Fibroblast of skin of right biceps (primary cell): ENCODE measurements at places on chromosomes 2 and 18.

DNA sequence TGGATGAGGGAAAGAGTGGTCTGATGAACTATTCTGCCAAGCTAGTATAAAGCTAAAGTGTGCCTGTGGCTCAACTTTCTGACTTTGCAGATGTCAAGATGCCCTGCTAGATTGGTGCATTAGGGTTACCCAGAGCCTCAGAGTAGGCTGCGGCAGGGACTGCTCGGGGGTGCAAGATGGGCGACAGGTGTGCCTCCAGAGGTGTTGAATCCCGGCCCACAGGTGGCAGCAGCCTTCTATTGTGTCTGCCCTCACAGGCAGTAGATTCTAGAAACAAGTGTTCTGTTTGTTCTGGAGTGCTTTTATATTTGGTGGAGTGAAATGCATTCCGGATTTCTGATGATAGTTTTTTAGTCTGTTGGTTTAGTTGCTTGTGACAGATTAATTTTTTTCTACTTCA is 131.6 kb upstream of the IL1R2 start:
- no peak for DNase-seq

GRCh38 chr2:182101263-182101662 is 115.6 kb downstream of the PPP1R1C start:
- no peak for DNase-seq

GRCh38 chr2:184527058-184527457 is 71.3 kb upstream of the ZNF804A start:
- DNase-seq: no peak

GRCh38 chr2:121303531-121304263 is 18.7 kb upstream of the TFCP2L1 start:
- DNase-seq: no peak

- no peak for DNase-seq
Observed at GRCh38 chr2:74695663-74696062, 41.6 kb downstream of the SEMA4F start.

DNA sequence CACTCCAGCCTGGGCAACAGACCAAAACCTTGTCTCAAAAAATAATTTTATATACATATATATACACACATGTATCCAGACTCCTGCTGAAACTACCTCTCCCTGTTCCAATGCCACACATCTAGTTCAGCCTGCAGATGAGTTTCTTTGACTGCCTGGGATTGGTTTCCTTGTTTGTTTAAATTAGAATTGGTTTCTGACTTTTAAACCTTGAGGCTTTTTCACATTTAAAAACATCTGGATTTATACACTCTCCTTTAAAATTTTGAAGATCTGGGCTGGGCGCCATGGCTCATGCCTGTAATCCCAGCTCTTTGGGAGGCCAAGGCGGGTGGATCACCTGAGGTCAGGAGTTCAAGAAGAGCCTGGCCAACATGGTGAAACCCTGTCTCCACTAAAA is 21.8 kb upstream of the CXCR1 start:
- no peak for DNase-seq

GRCh38 chr2:96213379-96213778 is 4.8 kb upstream of the STARD7 start:
- DNase-seq: no peak

- DNase-seq: peak; percentile 5
Observed at GRCh38 chr2:220465700-220466099, 838.3 kb downstream of the SLC4A3 start.

- DNase-seq: no peak
Observed at GRCh38 chr2:134288814-134289213, 34.9 kb downstream of the MGAT5 start.

DNA sequence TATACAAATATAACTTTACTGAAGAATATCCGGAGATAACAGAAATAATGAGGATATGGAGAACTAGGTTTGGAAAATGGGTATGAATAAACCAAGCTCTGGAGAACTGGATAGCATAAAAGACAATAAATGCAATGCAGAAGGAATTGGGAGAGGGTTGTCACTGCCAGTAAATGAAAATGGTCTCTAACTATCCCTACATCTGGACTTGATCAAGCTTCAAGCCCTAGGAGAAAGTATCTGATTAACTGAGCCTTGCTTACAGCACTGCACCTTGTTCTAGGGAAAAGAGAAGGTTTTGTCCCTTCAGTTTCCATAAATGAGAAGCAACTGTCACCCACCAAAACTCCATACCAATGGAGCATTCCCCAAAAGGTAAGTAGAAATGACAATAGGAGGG is 514.6 kb upstream of the ZEB2 start:
- no peak for DNase-seq

DNA sequence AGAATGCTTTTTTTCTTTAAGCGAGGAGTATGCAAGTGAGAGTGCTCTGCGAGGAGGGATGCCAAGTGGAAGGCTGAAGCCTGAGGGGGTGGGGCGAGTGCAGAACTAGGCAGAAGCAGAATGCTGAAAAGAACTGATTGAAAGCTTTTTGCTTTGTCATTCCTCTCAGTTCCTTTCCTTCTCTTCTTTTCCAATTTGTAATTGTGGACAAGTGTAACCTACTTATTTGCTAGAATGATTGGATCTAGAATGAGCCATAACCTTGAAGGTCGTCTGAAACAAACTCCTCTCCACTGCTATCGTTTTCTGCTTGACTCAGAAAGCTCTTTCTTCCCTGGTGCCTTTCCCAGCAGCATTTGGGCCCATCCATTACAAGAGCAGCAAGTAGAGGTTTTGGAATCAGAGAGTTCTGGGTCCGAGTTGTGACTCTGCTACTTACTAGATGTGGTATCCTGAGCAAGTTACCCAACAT is 115.3 kb downstream of the METTL8 start:
- no peak for DNase-seq

GRCh38 chr2:198615972-198616371 is 811.6 kb downstream of the PLCL1 start:
- DNase-seq: peak; percentile 28

- DNase-seq: no peak
Observed at GRCh38 chr2:144259332-144259731, 260.6 kb downstream of the ZEB2 start.

DNA sequence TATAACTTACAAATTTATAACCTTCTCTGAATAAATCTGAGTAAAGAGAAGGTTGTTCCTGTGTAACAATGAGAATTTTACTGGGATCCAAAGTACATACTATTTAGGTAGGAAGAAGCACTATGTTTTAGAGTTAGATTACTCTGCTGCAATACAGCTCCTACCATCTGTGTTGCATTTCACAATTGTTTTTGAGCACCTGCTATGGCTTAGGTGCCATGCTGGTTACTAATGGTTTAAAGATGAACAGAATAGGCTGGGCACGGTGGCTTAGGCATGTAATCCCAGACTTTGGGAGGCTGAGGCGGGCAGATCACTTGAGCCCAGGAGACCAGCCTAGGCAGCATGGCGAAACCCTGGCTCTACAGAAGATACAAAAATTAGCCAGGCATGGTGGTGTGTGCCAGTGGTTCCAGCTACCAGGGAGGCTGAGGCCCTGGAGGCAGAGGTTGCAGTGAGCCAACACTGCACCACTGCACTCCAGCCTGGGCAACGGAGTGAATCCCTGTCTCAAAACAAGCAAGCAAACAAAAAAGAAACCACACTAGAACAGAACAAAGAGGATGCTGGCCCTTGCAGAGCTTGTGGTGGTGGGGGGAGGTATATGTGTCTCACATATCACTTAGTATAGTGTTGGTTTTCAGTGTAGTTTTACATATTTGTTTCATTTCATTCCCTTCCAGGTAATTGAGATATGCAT is 56.7 kb downstream of the SPTBN1 start:
- no peak for DNase-seq

GRCh38 chr2:178775975-178776374 is 31.2 kb downstream of the TTN start:
- no peak for DNase-seq

DNA sequence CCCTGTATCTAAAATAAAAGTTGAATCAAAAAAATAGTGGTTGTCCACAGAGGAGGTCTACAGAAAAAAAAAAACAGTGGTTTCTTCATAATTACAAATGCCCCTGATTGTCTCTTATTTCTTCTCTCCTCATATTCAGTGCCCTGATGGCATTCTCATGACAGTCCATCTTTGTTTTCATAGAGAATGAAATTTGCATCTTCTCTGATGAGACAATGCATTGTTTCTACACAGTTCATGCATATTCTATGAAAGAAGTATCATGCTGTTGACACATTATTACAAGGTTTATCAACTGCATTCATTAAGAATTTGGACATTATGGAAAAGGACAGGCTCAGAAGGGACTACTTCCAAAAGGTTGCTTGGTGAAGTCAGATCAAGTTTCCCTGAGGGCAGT is 59.5 kb downstream of the LHCGR start:
- no peak for DNase-seq

GRCh38 chr2:24365051-24365450 is 4.7 kb upstream of the ITSN2 start:
- no peak for DNase-seq

DNA sequence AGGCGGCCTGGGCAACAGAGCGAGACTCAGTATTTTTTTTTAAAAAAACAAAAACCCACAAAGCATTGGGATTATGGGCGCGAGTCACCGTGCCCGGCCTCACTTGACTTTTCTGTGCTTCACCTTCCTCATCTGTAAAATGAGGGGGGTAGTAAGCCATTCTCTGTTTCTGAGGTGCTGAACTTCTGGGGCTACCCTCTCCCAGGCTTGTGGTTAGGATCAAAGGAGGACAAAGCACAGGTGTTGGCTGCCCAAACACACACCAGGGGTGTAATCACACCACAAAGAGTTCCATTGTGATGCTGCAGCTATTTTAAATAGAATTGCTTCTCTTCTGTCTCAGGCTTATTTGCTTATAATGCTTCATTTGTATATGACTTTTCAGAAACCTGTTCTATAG is 35.8 kb upstream of the INHBB start:
- DNase-seq: no peak

GRCh38 chr18:57931038-57931437 is 113.0 kb upstream of the NEDD4L start:
- DNase-seq: no peak

GRCh38 chr2:237165405-237166276 is 80.0 kb downstream of the COPS8 start:
- peak; percentile 42 for DNase-seq

DNA sequence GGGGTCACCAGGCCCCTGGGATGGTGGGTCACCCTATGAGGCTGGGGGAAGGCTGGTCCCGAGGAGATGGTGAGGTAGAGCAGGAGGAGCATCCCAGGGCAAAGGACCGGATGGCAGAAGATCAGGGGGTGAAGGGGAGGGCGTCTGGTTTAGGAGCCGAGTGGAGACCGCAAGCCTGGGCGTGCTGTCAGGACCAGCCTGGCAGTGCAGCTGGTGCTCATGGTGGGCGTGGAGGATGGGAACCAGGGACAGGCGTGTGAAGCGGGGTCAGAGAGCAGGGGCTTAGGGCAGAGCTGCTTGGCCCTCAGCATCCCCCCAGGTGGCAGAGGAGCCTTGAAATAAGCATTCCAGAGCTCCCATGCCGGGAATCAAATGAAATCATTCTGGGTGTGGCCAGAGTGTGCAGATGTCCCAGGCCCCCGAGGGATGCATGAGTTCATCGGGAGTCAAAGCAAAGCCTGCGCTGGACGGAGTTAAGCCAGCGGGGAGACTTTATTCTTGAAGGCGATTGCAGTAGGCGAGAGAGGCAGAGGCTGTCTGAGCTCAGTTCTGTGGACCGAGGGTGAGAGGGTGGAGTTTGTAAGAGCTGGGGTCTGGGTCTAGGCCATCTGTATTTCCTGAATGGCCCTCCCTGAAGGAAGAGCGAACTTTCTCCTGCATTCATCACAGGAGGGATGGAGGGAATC is 33.1 kb upstream of the MBP start:
- DNase-seq: peak; percentile 39

DNA sequence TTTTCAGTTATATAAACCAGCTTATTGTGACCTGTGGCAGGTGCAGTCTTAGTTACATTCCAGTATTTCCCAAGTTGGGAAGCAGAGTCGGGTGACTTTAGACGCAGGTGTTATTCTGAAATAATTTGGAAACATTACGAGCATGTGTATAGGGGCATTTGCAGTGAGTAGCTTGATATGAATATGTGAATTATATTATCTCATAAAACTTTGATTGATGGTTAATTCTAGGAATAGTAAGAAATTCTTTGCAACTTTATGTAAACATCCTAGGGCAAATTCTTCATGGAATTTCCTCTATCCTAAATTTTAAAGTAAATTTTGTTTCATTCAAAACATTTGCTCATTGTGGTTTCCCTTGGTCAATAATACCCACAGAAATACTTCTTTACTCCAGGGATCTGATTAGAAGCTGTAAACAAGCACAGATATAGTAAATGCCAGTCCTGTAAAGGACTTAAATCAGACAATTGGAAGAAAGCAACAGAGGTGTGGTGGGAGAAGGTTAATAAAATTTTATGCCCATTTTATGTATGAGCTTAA is 580.6 kb upstream of the CDH2 start:
- DNase-seq: no peak

GRCh38 chr2:237727363-237727762 is 71.2 kb upstream of the RBM44 start:
- peak; percentile 43 for DNase-seq

- peak; percentile 86 for DNase-seq
Observed at GRCh38 chr18:49742316-49743116, 70.8 kb downstream of the ACAA2 start.

- DNase-seq: peak; percentile 13
Observed at GRCh38 chr2:197369228-197369932, 58.8 kb upstream of the ANKRD44 start.

DNA sequence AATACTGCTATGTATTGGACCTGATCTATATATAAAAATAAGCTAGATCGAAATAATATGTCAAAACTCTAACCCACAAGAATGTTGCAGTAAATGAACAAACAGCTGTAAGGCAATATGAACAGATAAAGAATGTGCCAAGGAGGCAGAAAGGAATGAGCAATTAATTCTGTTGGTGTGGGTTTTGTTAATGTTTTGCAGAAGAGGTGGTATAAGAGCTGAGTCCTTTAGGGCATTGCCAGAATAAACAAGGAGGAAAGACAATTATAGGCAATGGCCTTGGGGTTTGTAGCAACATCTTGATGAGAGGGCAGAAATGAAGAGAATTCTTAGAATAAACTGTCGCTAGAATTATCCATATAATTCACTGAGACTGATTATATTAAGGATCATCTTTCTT is 240.9 kb upstream of the GULP1 start:
- peak; percentile 69 for DNase-seq

- DNase-seq: no peak
Observed at GRCh38 chr2:129742415-129743180, 236.9 kb upstream of the RAB6C start.

DNA sequence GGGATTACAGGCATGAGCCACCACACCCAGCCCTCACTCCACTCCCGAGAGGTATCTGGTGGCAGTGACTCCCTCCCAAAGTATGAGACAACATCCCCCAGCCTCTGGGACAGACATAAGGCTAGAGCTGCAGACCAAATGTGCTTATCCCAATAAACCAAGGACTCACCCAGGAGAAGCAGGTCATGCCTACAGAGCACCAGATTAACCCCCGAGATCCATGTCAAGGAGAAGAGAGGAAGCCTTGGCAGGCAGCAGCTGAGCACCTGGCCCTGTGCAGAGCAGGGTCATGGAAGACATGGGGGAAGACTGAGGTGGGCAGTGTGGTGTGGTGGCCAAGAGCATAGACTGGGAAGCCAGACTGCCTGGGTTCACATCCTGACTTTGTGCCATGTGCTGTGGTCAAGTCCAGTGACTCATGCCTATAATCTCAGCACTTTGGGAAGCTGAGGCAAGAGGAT is 7.2 kb downstream of the RAB11FIP5 start:
- peak; percentile 54 for DNase-seq
